OCI-LY7 (cell line): ENCODE measurements at places on chromosomes 12 and 14.

DNA sequence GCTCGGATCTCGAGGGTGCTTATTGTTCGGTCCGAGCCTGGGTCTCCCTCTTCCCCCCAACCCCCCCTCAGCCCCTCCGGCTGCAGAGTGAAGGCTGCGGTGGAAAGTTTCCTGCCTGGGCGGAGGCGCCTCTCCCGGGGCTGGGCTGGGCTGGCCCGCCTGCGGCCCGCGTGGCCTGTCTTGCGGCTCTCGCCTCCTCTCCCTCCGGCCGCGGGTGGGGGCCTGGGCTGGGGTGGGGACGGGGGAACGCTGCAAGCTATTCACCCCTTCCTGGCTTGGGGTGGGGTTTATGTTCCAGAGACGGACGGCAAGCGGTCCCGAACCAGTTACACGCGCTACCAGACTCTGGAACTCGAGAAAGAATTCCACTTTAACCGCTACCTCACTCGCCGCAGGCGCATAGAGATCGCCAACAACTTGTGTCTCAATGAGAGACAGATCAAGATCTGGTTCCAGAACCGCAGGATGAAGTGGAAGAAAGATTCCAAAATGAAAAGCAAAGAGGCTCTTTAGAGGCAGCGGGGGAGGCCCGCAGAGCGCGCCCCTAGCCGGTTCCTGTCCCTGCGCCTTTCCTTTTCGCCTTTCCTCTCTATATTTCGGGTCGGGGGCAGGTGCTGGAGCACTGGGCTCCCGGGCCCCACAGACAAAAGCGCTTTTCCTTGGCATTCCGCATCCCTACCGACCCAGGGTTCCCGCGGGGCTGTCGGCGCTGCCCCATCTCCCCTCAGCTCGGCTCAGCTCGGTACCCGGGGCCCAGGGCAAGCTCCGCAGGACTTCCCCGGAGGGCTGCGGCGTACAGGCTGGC is 1.3 kb downstream of the HOXC5 start:
- DNase-seq: no peak

DNA sequence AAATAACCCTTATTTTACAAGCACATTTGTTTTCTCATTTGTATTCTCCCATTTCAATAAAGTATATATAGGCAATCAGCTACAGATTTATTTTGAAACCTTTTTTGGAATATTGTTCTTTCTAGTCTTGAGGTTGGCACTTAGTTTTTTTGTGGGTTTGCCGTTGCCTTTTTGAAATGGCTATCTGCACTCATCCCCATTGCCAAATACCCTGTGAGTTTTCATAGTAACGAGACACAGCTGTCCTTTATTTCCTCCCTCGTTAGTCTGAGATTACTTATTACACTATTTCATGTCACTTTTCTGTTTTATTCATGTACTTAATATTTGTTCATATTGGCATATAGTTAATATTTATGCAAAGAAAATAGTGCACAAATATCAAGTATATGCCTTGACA is 1104.0 kb downstream of the SLC6A15 start:
- DNase-seq: no peak

DNA sequence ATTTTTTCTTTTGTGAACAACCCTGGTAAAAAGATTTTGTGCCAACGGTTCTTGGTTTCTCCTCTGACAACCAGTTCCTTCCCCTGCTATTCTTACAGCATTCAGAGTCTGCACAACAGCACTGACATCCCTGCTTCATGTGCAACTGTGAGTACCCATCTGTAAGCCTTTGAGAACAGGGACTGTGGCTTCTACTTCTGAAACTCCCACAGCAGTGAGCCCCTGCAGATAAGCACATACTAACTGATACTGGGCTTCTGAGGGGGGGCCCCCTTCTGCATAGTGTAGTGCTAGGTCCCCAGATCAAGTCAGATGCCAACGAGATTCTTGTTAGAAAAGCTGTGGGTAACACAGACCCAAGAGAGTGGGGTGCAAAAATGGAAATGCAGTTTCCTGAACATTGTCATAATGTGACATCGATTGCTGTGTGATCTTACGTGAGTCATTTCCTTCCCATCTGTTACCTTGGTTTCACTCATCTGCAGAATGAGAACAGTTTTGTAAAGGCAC is 11.1 kb upstream of the NINJ2 start:
- DNase-seq: peak; percentile 71

- no peak for DNase-seq
These were observed 39.9 kb downstream of the KIF26A start for GRCh38 chr14:104178279-104178678.

GRCh38 chr14:101889898-101890297 is 74.5 kb upstream of the DYNC1H1 start:
- peak; percentile 39 for DNase-seq

DNA sequence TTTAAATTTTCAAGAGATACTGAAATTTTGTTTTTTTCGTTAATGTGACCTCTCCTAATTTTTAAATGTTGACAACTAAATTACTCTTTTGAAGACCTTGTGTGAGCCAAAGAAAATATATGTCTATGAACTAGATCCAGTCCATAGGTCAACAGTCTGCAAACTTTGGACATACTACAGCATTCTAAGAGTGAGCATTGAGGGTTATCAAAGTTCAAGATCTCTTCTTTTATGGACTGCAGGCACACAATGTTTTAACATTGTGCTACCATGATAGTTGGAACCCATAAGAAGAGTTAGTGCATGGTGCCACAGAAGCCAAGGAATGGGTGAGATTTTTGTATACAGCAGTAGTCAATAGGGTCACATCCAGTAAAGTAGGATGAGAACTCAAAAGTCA is 43.0 kb upstream of the ACSS3 start:
- DNase-seq: no peak

- no peak for DNase-seq
These were observed 58.9 kb upstream of the PLEKHG3 start for GRCh38 chr14:64645220-64645892.

- DNase-seq: no peak
These were observed 265.7 kb downstream of the AEBP2 start for GRCh38 chr12:19704966-19705365.

GRCh38 chr14:55340482-55340881 is 69.3 kb downstream of the FBXO34 start:
- DNase-seq: no peak

- DNase-seq: no peak
These were observed 20.0 kb downstream of the RBMS2 start for GRCh38 chr12:56541631-56542030.

DNA sequence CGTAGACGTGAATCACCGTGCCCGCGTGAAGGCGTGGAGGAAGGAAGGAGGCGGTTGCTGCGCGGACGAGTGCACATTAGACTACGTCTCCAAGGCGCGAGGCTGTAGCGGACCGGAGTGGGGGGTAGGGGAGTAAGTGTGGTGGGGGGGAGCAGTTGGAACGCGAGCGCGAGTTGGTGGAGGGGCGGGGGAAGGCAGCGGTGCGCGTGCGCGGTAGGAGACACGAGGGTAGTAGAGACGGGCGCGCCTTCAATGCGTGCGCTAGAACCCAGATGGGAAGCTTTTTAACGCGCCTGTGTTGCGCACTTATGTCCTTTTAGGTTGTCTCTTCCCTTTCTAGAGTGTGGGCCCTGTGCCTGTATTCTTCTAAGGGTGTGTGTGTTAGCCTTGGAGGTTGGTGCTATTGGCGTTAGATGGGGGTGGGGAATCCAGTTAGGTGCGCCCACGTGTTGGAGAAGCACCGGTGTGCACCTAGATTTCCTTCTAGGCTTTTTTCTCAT is 604 bp downstream of the EIF4B start:
- DNase-seq: peak; percentile 87

- DNase-seq: peak; percentile 73
These were observed 197.2 kb upstream of the PLEKHG7 start for GRCh38 chr12:92505254-92506231.

GRCh38 chr14:92590176-92590575 is 76.6 kb downstream of the RIN3 start:
- DNase-seq: no peak

GRCh38 chr14:56979936-56980335 is 169.7 kb upstream of the OTX2 start:
- DNase-seq: no peak

GRCh38 chr14:78383060-78383459 is 212.9 kb downstream of the NRXN3 start:
- DNase-seq: no peak

DNA sequence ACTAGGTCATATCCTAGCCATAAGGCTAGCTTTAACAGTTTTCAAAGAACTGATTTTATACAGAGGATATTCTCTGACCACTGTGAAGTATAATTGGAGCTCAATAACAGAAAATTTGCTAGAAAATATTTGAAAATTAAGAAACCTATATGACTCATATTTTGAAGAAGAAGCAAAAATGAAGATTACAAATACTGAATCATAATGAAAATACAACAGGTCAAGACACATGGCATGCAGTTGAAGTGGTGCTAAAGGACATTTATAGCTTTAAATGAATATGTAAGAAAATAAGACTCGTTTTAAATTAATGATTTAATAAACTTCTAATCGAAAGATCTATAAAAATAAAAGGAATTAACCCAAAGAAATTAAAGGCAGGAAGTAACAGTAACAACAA is 1234.6 kb downstream of the SLC16A7 start:
- DNase-seq: no peak

GRCh38 chr14:102316743-102317563 is 2.6 kb upstream of the ZNF839 start:
- peak; percentile 93 for DNase-seq

DNA sequence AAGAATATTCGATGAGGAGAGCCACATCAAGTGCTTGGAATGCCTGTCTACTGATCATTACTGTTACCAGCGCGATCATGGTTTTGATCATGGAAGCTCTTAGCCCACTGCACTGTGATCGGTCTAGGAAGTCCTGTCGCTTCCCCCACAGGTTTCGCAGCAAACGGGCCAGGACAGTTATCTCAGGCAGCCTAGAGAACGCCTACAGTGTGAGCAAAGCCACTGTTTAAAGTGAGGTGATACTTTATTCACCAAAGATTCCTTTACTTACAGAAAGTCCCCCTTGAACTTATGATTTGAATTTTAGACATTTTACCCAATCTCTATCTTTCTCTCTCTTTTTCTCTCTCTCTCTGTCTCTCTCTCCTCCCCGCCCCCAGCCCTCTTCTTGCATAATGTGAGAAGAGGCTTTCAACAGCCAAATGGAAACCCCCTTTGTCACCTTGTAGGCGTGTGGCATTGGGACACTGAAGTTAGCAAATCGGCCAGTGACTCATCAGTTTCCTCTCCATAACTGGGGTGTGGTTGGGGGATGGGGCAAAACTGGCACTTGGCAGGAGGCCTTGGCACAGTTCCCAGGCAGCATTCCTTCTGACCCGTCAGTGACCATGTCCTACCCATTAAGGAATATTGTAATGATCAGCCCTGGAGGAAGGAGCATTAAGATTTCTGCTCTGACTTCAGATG is 214.8 kb downstream of the CHST11 start:
- peak; percentile 30 for DNase-seq

DNA sequence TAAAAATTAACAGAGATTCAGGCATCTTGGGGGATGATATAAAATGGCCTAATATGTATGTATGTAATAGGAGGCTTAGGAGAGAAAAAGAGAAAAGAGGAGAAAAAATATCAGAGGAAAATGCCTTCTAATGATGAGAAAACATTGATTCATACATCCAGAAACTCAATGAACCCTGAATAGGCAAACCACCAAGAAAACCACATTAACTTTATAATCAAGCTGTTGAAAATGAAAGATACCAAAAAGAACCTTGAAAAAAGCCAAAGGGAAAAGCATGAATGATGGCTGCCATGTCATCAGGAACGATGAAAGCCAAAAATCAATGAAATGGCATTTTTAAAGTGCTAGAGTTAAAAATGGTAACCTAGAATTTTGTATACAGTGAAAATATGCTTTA is 180.2 kb downstream of the EPS8 start:
- no peak for DNase-seq

GRCh38 chr12:113396828-113397496 is 6.7 kb downstream of the SDS start:
- DNase-seq: no peak

- DNase-seq: no peak
These were observed 21.8 kb downstream of the ARG2 start for GRCh38 chr14:67641480-67641879.

DNA sequence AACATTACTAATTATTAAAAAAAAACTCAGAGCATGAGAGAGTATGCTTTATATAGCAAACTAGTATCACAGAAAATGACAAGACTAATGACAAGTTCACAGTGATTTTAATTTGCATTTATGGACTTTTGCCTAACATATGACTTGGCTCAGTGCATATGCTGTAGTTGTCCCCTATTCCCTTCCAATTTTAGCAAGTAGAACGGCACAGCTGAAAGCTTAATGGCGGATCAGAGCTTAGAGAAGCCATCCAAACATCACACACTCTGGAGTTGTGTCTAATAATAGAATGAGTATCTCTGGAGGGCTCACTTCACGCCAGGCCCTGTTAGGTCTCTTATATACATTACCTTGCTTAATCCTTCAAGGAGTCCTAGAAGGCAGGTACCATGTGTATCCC is 13.3 kb downstream of the CNIH1 start:
- no peak for DNase-seq

- DNase-seq: no peak
These were observed 41.7 kb downstream of the PRKD1 start for GRCh38 chr14:29885988-29886387.

- DNase-seq: no peak
These were observed 85.2 kb downstream of the E2F7 start for GRCh38 chr12:76980196-76980595.

GRCh38 chr12:31018106-31018789 is 55.4 kb upstream of the DDX11 start:
- DNase-seq: no peak

- DNase-seq: no peak
These were observed 8.7 kb downstream of the MTERF2 start for GRCh38 chr12:106978035-106978800.

GRCh38 chr14:34465069-34465859 is 3.2 kb upstream of the SPTSSA start:
- DNase-seq: no peak

- DNase-seq: no peak
These were observed 256.4 kb downstream of the GRIN2B start for GRCh38 chr12:13725049-13725448.

DNA sequence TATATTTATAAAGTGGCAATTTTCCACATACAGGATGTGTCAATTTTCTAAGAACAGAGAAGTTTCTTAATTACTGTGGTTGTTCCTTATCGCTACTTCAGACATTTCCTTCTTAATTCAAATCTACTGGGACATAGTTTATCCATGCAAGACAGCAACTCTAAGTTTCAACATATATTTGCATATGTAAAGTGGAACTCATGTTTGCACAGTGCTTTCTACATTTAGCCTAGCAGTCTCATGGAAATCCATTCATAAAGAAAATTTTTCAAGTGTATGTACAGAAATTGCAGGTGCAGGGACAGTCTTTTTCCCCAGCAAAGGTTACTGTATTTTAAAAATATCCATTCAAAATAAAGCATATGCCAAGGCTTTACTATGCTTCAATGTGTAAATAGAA is 956.7 kb upstream of the SEL1L start:
- no peak for DNase-seq

DNA sequence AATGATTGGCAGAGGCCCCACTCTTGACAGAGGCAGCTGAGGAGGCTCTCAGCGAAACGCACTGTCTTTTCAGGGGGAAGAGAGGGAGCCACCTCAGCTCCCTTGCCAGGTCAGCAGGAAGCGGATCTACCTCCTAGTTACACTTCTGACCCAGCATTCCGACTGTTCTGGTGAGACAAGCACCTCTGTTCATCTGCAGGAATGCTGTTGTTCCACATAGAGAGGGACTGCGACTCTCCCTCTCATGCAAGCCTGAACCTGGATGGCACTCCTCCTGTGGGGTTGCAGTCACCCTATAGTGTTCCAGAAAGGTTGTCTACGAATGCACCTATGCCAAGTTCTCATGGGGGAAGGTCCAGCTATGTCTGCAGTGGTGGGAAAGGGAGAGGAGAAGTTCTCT is 37.1 kb upstream of the AEBP2 start:
- DNase-seq: no peak

GRCh38 chr12:1808798-1809480 is 11.4 kb upstream of the LRTM2 start:
- DNase-seq: no peak
